RPMI8226 (cell line): ENCODE measurements at places on chromosomes 3 and 15.

GRCh38 chr15:60715859-60716258, 236.9 kb upstream of the ICE2 start:
- no peak for DNase-seq

GRCh38 chr15:47908486-47908885, 191.2 kb downstream of the SEMA6D start:
- DNase-seq, result no peak

- no peak for DNase-seq
Measured at GRCh38 chr3:170813266-170813665, 56.7 kb downstream of the RPL22L1 start.

- DNase-seq, result no peak
Measured at GRCh38 chr3:19476281-19476680, 328.0 kb downstream of the KCNH8 start.

DNA sequence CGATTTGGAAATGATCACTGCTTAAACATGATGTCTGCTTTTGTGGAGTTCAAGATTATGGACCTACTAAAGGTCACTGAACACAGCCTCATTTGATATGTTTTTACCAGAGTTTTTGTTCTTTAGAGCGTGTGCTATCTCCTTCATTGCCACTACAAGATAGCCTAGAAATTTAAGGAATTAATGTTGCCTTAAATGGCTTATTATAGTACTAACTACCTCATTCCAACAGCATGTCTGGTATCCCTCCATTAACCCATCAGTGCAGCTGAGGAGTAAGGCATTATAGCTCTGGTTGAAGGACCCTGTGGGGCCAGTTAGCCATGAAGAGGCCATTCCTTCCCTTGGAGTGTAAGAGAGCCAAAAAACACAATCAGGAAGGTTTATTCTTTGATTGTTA, 2.3 kb upstream of the FAM43A start:
- no peak for DNase-seq

GRCh38 chr3:11204697-11205348, 50.5 kb downstream of the HRH1 start:
- DNase-seq, result no peak

DNA sequence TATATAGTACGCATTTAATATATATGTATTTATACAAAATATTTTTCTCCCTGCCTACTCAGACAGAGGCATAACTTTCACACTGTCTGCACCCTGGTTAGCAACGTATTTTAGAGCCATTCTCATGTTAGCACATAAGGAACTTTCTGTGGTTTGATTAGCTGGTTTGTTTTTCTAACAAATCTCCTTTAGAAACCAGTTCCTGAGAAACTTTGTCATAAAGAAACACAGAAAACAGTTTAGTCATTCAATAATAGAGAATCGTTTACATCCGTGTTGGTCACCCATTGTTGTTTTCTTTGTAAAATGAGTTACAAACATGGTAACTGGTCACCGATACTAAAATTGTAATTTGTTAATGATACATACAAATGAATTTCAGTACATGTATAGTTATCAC, 5.9 kb upstream of the NGRN start:
- DNase-seq, result no peak

DNA sequence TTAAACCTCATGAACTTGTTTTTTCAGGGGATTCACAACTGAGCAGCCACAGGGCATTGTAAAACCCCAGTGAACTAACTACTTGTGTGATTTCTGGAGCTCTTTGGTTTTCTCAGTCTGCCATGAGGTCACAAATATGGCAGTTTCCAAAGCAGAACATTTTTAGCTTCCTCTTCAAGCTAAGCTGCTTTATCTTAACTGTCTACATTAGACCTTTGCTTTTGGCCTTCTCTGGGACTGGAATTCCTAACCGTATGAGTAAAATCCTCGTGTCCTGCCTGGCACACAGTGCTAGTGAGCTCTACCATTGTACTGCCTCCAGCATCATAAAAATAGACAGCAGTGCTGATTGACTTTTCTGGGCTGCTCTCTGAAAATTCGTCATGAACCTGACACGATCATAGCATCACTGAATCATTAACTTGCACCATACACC, 22.1 kb downstream of the CDIN1 start:
- no peak for DNase-seq

- DNase-seq, result no peak
Measured at GRCh38 chr3:107368654-107369398, 8.4 kb upstream of the CCDC54 start.

DNA sequence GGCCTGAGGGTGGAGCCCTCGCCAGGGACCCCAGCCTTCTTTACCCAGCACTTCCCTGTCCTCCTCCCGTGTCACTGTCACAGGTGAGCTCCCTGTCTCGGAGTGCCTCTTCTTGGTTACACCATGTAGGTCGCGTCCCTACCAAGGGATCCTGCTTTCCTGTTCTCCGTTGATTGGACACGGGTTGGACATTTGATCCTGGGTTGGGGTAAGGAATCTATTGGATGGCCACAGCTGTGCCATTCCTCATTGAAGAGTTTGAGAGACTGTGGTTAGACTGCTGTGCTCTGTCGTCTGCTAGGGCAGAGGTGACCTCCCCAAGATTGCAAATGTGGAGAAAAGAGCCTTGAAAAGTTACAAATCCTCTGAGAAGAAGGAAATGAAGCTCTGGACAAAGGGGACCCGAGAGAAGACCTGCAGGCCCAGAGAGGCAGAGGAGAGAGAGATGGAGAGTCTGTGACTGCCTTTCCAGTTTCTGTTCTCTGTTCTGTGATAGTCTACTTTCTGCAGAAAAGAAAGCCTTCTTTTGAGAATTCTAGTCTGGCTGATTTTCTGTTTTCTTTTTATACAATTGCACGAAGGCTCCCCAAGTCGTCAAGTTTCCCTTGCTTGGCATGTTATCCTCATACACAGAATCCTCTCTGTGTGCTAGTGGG, 325.7 kb upstream of the RGMA start:
- no peak for DNase-seq

DNA sequence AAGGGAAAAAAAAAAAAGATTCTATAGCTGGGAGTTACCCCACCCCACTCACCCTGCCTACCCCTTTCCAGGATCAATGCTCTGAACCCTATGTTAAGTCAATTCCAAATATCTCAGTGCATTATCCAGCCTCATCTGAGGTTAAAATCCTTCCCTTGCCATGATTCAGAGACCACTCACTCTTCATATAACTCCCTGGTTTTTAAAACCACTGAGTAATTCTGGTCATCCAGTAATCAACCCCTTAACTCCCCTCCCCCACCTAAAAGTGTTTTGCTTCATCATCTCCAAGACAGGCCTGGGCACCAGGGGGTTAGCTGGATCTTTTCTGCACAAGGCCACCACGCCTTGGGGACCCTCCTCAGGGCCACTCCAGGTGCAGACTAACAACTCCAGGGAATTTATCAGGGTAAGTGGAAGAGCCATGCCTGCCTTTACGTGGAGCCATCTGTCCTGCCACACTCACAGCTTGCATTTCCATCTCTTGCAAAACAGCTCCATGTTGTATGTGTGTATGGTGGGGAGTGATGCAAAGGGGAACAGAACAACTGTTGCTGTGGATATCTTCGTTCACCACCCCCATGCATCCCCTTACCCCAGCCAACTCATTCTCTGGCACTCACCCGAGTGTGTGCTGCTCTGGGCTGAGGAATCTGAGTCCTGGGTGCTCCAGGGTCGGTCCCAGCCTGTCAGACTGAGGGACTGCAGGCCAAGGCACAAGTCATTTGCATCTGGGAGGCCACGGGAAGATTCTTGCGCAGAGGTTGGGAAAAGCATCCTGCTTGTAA, 30.7 kb upstream of the RPS17 start:
- DNase-seq, result no peak

GRCh38 chr15:45113380-45113990, 487 bp downstream of the DUOX2 start:
- no peak for DNase-seq

- DNase-seq, result no peak
Measured at GRCh38 chr15:53312707-53313106, 446.8 kb downstream of the WDR72 start.

DNA sequence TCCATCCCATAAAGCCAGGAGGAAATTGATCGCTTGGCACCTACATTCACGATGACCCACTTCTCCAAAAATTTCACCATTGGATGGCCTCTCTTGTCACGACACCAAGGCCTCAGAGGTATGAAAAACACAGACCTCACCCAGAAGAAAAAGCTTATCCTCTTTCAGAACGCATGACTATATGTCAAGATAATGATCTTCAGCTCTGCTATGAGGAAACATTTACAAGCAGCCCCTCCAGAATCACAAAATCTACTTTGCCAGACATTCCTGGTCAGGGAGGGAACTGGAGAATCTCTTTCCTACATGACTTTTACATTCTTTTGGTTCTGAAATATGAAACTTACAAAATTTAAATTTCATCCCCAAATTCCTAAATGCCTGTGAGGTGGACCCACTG, 122.7 kb downstream of the WNT5A start:
- no peak for DNase-seq

- peak; percentile 81 for DNase-seq
Measured at GRCh38 chr3:31213869-31214486, 318.7 kb upstream of the STT3B start.

DNA sequence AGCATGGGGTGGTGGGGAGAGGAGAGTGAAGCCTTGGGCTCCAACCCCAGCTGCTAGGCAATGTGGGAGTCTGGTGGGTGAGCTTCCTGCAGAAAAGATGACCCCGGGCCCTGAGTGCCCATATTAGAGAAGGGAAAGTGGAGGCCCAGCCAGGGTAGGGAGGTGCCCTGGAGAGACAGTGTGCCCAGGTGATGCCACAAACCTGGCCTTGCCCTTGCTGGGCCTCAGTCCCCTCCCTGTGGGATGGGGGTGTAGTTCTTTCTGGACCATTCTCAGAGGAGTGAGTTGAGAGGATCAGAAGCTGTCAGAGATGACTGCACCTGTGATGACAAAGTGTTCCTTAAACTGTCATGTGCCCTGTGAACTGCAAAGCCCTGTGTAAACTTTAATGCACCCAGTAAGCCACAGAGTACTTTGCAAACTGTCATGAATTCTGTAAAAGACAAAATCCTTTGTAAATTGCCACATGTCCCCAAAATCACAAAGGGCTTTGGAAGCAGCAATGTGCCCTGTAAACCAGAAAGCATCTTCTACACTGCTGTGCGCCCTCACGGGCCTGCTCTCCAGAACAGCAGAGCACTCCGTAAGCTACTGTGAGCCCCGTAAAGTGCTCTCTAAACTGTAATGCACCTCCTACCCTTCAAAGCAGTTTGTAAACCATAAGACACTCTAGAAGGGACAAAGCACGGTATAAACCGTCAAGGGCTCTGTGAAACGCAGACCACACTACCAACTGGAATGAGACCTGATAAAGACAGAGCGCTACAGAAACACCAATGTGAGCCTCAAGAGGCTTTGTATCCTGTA, 51.3 kb upstream of the FGD5 start:
- DNase-seq, result no peak

- no peak for DNase-seq
Measured at GRCh38 chr3:31173118-31173718, 278.8 kb upstream of the GADL1 start.

DNA sequence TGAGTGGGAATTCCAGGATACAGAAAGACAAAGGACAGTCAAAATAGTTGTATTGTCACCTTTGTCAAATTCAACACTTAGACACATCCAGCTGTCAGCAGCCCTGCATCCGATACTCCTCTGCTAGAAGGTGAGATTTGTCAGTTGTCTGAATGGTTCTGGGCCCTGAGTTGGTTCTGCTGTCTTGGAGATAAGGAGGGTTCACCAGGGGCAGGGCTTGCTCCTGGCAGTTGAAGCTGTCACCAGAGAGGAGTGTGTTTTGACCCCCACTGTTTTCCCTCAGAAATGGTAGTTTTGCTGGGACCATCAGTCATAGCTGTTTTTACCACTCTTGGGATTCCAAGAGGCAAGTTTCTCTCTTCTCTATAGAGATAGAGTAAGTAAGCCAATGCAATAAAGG, 3.2 kb upstream of the KY start:
- no peak for DNase-seq

DNA sequence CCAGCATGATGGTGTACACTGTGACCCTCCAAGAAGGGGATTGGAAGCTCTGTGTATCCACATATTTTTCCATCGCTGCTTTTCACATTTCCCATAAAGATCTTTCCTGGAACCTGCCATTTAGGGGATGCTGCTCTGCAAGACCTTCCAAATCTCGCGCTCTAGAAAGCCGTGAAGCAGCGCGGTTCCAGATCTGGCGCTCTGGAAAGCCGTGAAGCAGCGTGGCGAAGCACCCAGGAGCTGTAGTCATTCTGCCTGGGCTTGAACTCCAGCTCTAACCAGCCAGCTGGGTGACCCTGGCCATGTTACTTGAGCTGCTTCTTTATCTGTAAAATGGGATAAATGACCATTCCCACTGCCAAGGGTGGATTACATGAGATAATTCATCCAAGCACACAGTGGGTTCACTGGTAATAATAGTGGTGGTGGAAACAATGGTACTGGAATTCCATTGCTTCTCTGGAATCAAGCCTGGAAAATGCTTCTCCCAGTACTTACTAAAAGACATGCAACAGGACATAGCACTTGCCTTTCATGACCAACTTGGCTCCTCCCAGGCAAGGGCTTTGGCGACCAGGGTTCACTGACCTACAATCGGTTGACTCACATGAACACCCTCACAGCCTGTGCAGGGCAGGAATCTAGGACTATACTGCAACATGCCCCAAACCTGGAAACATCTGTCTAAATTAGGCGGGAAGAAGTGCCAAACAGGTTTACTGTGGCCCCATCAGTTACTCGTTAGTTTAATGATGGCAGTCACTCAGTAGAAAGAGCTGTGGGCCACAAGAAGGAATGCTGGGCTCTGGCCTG, 70.7 kb downstream of the XXYLT1 start:
- DNase-seq, result no peak

- no peak for DNase-seq
Measured at GRCh38 chr15:89599021-89599420, 23.8 kb downstream of the TICRR start.
